ENCODE measurements at places on chromosomes 7 and 10.

DNA sequence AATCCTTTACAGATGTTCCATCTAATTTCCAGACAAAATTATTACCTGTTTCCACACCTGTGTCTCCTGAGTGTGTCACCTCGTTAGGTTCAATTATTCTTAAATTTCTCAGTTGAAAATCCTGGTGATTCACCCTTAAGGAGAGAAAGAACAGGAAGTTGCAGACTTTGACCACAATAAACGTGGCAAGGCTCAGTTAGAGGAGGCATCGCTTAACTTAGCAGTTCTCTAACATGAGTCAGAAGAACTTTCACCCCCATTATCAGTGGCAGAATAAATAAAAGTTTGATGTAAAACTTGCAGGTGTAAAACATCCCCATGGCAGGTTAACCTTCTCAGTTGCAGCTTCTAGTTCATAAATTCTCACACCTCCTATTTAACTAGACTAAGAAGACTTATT lies 8.3 kb downstream of the XPNPEP1 start:
- DNase-seq, result no peak

- DNase-seq, result peak; percentile 96
Observed at GRCh38 chr10:97072851-97073665, 112.7 kb downstream of the SLIT1 start.

- DNase-seq, result peak; percentile 80
Observed at GRCh38 chr10:122142641-122143237, 128.4 kb upstream of the BTBD16 start.

GRCh38 chr10:103763374-103764202 lies 91.8 kb downstream of the SH3PXD2A start:
- DNase-seq, result no peak

- no peak for DNase-seq
Observed at GRCh38 chr7:113828581-113828980, 90.2 kb downstream of the PPP1R3A start.

GRCh38 chr7:40429826-40430225 lies 295.0 kb downstream of the SUGCT start:
- no peak for DNase-seq

GRCh38 chr7:107262857-107263256 lies 94.1 kb downstream of the HBP1 start:
- DNase-seq, result no peak

DNA sequence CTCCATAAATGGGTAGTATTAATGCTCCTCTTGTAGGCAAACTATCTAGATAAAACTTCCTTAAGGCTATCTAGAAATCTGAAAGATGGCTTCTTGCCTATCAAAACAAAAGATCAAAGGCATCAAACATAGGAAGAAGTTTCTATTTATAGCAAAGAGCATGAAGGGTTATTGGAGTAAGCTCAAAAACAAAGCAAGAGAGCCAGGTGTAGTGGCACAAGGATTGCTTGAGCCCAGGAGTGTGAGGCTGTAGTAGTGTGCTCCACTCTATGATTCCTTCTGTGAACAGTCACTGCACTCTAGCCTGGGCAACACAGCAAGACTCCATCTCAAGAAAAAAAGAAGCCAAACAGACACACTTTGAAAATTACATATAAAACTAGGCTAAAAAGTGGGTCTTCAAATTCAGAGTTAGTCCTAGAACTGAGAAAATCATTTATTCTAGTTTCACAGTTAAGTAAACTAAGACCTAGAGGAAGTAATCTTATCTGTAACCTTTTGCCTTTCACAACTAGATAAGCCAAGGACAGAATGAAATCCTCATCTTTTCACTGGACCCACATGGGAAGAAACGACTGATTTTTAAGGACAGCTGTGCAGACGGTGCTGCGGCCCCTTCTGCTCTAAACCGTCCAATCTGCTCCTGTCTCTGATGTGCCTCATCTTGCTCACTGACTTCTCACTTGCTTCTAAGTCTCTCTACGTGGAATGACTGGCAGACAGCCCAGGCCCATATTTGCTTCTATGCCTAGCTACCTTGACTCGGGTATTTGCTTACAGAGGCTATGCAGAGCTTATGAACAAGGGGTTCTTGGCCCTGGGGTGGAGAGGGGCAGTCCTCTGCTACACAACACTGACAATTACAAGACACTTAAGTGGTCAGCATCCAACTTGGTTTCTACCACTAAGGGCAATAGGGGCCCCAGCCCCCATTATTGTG lies 50.0 kb downstream of the ESYT2 start:
- DNase-seq, result no peak

GRCh38 chr7:44177570-44178131 lies 11.6 kb downstream of the GCK start:
- no peak for DNase-seq

DNA sequence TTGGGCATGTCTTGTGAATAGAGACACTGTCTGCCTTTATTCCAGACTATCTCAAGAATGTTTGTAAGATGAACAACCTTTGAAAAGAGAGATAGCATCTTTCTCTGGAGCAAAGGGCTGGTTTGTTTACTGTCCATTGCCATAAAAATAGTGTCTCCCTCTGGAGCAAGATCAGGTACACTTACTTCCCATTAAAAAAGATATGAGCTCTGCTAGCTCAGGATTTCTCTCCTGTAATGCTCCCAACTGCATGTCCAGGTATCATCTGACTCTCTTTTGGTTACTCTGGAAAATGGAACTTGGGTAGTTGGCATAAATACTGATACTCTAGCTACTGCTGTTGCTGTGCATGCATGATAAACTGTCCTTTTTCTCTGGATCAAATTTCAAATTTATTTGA lies 381.1 kb downstream of the TFEC start:
- DNase-seq, result no peak

DNA sequence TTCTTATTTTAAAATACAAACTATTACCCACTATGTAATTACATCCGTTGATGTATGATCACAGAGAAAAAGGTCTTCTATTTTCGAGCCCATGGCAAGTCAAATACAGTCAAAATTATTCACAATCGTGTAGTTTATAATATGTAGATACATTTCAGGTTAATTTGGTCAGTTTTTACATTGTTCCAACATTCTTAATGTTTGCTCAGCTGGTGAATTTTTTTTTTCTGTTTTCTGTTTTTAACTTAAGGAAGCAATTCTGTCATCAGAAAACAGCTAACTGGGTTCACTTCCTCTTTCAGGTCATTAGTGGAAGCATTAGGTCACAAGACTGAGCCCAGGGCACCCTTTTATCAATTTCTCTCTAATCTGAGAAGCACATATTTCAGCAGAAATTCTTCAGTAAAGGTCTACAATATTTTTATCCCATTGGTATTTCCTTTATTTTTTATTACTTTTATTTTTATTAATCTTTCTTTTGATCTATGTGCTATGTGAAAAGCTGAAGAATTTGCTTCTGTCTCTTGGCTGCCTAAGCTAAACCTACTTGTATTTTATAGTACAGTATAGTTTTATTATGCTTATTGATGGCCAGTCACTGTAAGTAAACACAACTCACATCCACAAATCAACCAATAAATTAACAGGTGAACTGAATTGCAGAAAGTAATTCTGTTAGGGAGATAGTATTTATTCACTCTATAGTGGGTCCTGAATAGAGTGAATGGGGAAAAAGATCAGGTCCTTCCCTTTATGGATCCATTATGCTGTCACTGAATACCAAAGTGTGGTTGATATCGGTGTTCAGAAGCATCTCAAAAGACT lies 84.6 kb downstream of the ICA1 start:
- no peak for DNase-seq

GRCh38 chr7:80804589-80804988 lies 114.3 kb downstream of the SEMA3C start:
- no peak for DNase-seq

GRCh38 chr7:43764039-43764761 lies 5.7 kb downstream of the BLVRA start:
- DNase-seq, result no peak

- DNase-seq, result no peak
Observed at GRCh38 chr7:119842337-119842736, 430.6 kb upstream of the KCND2 start.

DNA sequence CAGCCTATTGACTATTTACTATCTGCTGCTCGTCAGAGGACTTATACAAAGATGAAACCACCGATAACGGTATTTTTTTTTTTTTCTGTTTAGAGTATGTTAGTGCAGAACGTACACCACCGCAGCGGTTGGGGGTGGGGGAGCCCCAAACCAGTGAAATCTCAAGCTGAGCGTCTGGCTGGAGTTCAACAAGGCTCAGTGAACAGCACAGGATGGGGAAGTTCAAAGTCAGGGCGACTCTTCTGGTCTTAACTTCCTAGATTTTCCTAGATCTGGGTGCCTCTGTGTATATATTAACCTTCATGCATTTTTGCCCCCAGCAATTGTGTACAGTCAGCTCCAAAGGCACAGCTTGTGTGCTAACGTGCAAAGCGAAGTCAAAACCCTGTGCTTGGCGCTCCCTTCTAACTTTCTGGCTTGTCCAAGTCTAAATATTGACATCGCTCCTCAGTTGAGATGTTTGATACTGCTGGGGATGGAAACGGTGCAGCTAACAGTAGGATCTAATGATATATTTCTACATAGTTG lies 1.1 kb downstream of the RHOBTB1 start:
- DNase-seq, result peak; percentile 75

DNA sequence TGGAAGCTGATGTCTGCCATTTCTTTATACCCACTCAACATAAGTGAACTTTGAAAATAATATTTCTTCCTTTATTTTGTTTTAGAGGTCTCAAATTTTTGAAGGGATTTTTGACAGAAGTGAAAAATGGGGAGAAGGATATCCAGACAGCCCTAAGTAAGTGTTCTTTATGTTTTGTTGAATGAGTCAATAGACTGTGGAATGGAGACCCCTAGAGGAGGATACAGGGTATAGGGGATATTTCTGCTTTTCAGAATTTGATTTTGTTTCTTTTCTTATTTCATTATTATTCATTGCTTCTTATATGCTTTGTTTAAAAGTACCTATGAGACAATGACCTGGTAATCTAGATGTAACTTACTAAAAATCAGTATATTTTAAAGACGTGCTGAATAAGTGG lies 34.4 kb downstream of the PLEKHA8 start:
- peak; percentile 67 for DNase-seq

DNA sequence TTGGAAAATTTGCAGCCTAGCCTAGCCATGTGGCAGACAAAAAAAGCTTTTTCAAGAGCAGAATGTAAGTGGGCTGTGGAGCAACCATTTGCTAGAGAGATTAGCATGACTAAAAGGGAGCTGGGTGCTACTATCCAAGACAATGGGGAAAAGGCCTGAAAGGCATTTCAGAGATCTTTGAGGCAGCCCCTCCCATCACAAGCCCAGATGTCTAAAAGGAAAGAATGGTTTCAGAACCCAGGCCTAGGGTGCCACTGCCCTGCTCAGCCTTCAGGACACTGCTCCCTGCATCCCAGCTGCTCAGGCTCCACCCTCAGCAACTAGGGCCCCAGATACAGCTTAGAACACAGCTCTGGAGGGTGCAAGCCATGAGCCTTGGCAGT lies 24.7 kb downstream of the PNLIPRP3 start:
- no peak for DNase-seq

GRCh38 chr7:127066974-127067373 lies 185.8 kb downstream of the GRM8 start:
- DNase-seq, result peak; percentile 0

GRCh38 chr7:66549466-66549865 lies 79.2 kb upstream of the KCTD7 start:
- no peak for DNase-seq

DNA sequence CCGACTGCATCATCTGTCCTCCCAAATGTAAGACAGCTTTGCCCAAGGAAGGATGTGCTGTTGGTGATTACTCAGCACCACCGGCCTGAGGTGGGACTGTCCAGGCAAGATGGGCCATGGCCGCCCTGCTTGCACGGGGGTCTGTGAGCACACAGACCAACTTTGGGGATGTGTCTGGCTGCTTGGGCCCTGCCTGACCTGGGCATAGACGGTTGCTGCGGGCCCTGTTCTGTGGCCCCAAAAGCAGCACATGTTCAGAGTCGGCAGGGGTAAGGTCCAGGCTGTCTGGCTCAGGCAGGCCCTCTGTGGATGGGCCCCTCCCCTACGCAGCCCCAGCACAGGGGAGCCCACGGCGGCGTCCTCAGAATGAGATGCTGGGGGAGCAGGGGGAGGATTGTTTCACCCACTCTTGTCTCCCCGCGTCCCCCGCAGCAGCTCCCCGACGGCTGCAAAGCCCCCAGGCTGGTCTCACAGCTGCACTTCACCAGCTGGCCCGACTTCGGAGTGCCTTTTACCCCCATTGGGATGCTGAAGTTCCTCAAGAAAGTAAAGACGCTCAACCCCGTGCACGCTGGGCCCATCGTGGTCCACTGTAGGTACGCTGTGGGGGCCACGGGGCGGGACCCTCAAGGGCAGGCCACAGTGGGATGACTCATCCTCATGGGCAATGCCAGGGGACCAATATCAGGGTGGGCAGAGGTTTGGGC lies 58.4 kb downstream of the MKI67 start:
- DNase-seq, result no peak

- DNase-seq, result no peak
Observed at GRCh38 chr10:14975672-14976273, 16.6 kb downstream of the MEIG1 start.

- DNase-seq, result no peak
Observed at GRCh38 chr10:129385600-129385999, 81.4 kb upstream of the MGMT start.

DNA sequence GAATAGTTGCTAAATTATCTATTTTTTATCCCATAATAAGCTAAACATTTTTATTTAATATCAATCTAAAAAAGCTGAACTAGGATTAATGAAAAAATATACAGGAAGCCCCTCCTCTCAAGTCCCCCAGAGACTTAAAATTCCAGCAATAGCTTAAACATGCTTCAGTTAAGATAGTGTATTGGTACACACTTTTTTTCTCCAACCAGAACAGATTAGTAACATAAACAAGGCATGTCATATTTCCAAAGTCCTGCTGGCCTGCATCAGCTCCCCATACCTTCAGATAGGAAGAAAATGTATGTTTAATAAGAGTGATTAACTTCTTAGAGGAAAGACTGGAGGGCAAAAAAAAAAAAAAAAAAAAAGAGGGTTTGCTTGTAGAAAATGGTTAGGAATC lies 7.1 kb downstream of the TBX20 start:
- no peak for DNase-seq

DNA sequence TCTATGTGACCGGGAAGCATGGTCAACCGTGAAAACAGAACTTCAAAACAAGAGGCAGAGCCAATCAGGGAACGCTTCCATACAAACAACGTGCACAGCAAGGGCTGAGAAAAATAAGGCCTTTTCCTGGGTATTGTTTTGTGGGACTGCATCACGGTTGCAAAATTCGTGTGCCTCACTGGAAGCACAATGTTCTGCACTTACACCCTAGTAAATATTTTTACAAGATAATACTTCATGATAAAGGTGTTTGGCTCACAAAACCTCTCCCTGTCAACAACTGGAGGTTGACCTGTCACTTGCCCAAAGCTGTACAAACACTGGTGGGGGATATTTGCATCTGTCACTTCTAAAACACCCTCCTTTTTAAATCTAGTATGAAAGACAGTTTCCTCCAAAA lies 37.0 kb downstream of the KLF6 start:
- no peak for DNase-seq

DNA sequence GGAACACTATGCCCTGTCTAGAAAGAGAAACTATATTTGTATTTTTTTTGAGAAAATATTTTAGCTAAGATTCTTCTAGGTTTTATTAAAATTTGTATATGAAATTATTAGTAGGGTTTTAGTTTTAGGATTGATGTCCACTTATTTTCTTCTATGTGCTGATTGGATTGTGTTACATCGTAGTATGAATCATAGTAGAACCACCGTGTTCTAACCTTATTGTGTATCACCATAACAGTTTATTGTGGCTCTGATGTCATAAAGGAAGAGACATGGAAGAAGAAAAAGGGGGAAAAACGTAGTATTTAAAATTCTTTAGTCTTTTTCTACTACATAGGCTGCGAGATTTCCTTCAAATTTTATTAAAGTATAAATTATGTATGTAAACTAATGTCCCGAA lies 1.9 kb downstream of the AGBL3 start:
- no peak for DNase-seq

GRCh38 chr7:7329326-7329725 lies 147.0 kb downstream of the C1GALT1 start:
- DNase-seq, result peak; percentile 44
